ENCODE measurements at places on chromosomes 3 and 15.

GRCh38 chr15:60255390-60255789, 142.4 kb downstream of the ANXA2 start:
- DNase-seq = no peak

GRCh38 chr15:91516866-91517265, 336.6 kb upstream of the SLCO3A1 start:
- no peak for DNase-seq

GRCh38 chr15:49134683-49135341, 20.6 kb downstream of the COPS2 start:
- DNase-seq = no peak

- DNase-seq = no peak
These were observed 86.9 kb downstream of the NEO1 start for GRCh38 chr15:73139041-73139743.

DNA sequence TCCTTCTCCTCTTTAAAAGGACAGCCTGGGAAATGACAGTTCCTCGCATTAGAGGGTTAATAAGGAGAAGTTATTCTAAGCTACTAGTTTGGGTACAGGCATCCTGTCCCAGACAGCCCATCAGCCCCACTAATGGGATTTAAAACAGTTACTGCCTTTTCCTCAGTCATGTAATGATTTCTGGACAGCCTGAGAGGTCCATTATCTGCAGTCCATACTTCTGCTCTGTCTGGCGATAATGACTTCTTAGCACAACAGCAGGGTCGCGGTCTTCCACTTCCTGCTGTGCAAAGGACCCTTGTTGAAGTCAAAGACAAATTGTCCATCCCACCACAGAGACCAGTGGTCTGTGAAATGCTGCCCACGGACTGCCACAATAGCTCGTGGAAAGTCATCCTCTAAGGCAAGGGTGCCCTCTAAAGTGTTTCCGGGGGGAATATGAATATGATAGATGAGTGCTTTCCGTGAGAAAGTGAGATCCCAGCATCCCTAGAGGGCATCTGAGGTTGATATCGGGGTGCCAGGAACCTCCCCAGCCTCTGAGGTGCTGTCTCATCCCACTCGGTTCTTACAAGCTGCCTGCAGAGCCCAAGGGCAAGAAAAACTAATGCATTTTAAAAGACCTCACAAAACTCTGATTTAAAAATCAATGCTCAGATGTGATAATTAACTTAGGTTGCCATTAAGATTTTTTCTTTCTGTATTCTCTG, 100.7 kb downstream of the SHOX2 start:
- no peak for DNase-seq

DNA sequence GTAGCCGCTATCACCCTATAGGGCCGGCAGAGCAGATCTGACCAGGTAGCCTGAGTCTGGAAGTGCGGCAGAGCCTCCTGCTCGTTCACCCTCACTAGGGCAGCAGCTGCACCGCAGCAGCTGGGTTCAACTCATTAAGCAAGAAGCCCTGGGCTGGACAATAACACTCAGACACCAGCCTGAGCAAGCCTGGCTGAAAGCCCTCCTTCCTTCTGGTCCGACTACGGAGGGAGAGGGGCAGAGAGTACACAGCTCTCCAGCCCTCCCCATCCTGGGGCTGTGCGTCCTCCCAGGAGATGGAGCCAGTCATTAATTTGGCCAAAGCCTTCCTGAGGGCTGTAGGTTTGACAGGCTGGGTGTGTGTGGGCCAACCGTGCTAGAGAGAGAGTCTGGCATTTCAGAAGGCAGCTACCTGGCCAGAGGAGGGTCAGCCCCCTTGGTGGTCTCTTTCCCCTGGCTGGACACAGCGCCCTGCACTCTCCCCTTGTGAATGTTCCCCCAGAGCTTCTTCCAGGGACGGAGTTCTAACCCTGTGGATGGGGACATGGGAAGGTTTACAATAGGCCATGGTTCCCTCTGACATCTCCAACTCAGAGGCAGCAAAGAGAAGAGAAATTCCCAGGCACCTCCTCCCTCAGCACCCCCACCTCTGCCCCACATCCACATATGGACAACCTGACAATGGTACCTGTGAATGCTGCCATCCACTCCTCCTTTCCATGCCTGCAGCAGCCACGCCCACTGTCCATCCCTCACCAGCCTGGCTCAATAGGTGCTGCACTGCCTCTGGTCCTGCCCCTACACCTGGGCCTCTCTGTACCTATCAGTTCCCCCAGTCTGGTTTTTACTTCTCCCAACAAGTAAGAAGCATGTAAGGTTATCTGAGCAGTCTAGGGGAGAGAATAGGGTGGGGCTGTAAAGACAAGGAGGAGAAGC, 6.5 kb downstream of the CHRNB4 start:
- DNase-seq = no peak

DNA sequence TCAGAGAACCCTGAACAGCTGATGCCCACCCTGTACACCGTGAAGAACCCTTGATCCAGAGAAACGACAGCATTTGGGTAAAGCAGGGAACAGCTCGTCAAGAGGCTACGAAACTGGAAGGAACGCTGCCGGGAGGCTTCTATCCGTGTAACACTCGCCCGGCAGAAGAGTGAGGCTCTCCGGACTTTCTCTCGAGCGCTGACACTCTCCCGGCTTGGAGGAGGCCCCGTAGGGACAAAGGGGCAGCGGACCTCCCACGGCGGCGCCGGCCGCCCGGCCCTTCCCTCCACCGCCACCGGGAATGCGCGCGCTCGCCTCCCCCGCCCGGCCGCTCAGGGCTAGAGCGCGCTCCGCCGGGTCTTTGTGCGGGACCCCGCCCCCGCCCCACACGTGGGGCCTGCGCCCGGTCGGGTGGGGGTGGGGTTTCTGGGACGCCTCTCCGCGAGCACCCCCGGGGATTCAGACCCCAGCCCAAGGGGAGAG, 1.7 kb downstream of the HYAL2 start:
- DNase-seq = no peak

DNA sequence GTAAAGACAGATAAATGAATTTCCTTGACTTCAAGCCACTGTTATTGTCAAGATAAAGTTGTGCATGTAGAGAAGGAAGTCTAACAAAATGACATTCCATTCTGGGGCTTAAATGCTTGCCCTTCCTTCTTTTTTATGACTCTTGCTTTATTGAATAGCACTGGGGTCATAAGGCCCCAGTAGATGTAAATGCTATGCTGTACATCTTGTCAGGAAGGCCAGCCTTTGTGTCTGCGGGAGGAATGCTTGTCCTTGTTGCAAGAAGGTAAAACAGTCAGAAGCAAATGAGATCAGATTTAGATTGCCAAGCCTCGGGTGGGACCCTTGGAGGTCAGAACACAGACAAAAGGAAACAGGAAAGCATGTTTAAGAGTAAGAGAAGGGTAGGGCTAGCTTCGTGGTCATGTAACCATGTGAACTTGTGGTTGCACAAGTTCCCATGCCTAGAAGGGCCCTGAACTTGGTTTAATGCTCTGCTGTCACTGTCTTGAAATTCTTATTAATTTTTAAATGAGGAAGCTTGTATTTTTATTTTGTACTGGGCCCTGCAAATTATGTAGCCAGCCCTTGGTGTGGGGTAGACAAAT, 81.5 kb downstream of the PPM1L start:
- DNase-seq = no peak

DNA sequence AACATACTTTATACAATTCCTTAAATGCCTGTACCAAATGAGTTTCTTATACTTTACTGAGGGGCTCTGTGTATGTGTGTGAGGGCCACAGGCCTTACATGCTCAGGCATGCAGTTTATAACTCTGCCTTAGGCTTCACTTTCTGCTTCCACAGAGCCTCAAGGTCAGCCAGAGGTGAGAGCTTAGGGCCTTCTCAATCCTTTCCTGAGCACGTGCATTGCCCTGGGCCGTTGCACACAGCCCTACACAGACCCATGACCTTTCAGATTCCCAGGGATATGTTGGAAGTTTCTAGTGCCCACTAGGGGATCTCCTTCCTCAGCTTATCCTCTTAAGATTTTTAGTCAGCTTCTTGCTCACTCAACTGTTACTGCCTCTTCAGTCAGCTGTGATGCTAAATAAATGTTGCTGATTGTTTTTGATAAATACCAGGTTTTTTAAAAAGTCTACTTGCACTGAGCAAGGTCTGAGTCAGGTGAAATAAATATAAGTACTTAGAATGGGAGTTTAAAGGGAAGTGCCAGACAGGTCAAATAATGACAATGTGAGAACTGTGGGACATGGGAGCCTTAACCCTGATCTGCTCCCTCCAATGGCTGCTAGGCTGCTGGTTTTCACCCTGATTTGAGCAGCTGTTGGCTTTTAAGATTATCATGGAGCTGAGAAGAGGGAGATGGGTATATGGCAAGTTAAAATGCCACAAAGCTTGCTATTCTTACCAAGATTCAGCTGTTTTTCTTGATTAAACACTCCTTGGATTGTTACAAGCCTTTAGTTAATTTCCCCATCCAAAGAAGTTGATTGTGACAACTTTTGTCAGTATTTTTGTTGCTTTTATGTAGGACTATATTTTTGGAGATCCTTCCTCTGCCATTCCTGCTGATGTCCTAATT, 169.5 kb downstream of the PLD1 start:
- no peak for DNase-seq

GRCh38 chr3:29333576-29333975, 52.7 kb downstream of the RBMS3 start:
- DNase-seq = no peak

- no peak for DNase-seq
These were observed 41.7 kb upstream of the LIMD1 start for GRCh38 chr3:45552794-45553371.

GRCh38 chr15:92751528-92751927, 96.0 kb upstream of the FAM174B start:
- no peak for DNase-seq

GRCh38 chr3:42013691-42014457, 52.0 kb upstream of the ULK4 start:
- no peak for DNase-seq

DNA sequence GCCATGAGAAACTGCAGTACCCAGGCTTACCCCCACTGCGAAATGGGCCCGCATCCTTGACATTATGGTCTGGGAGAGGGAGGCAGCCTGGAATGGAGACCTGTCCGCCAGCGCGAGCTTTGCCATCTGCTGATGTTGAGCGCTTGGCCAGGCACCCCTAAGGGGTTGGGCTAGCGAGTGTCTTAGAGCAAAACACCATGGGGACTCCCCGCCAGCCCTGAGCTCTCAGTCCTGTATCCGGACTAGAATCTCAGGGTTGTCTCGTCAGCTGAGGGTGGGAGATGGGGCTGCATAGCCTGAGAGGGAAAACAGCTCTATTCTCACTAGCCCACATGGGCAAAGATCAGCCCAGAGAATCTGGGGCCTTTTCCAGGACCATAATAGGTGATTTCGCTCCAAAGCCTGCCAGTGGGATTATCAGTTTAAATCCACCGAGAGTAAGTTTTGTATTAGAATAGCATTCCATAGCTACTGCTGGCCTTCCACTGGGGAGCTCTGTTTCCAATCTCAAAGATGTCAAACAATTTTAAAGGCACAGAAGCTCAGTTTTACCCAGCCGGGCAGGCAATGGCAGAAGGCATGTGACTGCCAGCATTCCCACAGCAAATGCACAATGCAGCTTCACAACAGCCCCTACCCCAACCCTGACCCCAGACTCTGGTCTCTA, 167.5 kb upstream of the TPM1 start:
- DNase-seq = no peak

- no peak for DNase-seq
These were observed 28.5 kb downstream of the KLHL25 start for GRCh38 chr15:85766001-85766831.

DNA sequence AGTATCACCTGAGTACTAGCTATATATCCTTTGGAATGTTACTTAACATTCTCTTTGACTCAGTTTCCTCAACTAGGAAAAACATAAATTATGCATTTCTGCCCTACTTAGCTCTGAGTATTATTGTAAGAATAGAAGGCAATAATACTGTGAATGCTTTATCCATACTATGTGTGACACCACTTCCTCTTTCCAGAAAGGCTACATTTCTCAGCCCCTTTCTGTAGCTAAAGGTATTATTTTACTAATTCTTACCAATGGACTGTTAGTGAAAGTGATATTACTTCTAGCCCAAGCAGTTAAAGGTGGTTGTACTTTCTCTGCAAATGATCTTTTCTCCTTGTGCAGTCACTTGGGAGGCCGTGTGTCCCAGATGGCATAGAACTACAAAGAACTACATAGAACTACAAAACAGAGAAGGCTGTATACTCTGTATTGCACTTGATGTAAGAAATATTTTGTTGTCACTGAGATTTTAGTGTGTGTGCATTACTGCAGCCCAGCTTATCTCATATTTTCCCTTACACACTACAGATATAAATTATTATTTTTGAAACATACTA, 35.1 kb downstream of the MYH15 start:
- no peak for DNase-seq

DNA sequence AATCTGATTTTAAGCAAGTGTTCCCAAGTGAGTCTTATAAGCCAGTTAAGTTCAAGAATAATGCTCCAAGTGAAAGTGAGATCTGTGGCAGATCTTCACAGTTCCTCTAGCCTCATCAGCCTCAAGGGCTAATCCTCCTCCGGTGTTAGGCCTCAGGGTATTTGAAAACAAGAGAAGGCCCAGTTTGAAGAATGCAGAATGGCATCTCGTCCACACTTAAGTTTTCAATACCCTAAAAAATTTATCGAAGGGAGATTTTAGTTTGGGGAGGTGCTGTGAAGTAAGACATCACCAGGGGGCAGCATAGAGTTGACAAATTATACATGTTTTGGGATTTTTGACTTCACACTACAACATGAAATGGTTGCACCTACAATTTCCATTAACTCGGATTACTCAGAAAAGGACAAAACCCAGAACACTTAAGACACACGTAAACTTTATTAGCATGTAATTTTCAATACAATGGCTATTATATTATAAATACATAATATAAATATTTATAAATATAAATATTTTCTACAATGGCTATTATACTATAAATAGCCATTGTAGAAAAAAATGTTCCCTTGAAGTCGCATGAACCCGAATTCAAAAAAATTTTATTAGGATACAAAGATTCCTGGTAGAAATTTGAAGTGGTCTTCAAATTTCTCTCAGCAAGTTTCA, 2.3 kb upstream of the TMEM266 start:
- no peak for DNase-seq
